ENCODE measurements at places on chromosomes 2 and 18.
A peak's percentile ranks its signal among the peaks of the same experiment; 100 is the strongest.

- H3K36me3 ChIP-seq = no peaks in the 10 kb centered on the region
- no peak overlapping the region for H3K4me3 ChIP-seq
- no peak for DNase-seq
These were observed 7.6 kb upstream of the SERPINB12 start for GRCh38 chr18:63534615-63535014.

- no peaks in the 10 kb centered on the region for H3K36me3 ChIP-seq
- H3K4me1 ChIP-seq = no peaks in the 10 kb centered on the region
- no peaks in the 10 kb centered on the region for H3K27me3 ChIP-seq
- DNase-seq = no peak
- no peak overlapping the region for H3K4me3 ChIP-seq
These were observed 605.1 kb upstream of the CNTNAP5 start for GRCh38 chr2:123419976-123420375.

DNA sequence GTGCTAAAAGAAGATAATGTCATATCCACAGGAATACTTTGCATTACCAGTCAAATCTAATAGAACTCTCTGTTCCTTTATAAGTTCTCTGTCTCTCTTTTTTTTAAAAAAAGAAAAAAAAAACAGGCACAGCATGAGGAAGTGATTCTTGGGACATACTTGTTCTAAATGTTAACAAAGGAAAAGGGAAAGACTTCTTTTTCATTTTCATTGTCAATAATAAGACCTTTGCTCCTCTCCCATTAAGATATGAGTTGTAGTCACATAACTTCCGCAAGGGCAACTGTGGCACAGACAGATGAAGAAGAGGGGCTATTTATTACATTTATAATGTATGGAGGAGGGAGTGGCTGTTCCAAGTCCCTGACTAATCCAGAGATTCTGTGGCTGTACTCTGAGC, 4.7 kb downstream of the CD302 start:
- H3K4me1 ChIP-seq = peaks cover 28% of the 10 kb centered on the region
- no peaks in the 10 kb centered on the region for H3K27me3 ChIP-seq
- no peak overlapping the region for H3K4me3 ChIP-seq

- peak; percentile 11 for DNase-seq
- no peak overlapping the region for H3K4me3 ChIP-seq
- no peaks in the 10 kb centered on the region for H3K27me3 ChIP-seq
- H3K36me3 ChIP-seq = no peaks in the 10 kb centered on the region
- no peak overlapping the region for H3K27ac ChIP-seq
These were observed 48.3 kb downstream of the KLHL29 start for GRCh38 chr2:23433282-23433681.

DNA sequence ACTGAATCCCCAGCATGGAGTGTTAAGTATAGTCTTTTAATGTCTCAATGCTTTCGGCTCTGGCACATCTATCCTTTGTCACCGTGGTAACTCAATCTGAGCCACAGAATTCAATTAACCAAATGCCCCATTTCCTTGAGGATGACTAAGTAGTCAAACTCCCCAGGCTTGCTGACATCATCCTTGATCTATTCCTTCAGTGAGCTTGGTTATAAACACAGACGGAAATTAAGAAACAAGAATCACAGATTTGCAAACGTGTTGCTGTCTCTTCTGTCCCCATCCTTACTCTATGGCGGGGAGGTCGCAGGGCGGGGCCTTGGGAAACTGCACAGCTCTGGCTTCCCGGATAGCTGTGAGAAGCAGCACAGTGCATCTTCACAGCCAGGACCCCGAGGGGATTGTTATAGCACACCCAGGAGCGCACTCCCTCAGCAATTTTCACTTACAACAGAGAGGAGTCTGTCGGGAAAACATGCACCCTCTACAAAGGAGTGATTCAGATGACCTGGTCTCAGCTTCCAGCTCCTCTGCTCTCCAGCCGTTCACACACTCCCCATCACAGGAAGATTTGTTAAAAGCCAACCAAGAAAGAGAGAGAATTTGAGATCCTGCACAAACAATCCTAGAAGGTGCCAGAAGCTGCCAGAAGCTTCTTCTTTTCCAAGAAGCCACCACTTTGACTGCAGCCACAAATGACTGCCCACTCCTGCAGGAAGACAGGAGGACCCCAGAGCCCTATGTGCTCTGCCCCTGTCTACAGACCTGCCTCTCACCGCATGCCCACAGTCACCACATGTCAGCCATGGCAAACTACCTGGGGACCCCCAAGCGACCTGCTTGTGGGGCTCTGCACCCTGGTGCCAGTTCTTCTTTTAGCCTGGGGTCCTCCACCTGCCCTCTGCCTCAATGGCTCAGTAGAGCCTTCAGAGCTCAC, 44.9 kb upstream of the YWHAQ start:
- H3K4me1 ChIP-seq = peaks cover 4% of the 10 kb centered on the region
- H3K4me3 ChIP-seq = no peak overlapping the region
- H3K27ac ChIP-seq = no peak overlapping the region
- H3K27me3 ChIP-seq = no peaks in the 10 kb centered on the region
- H3K36me3 ChIP-seq = no peaks in the 10 kb centered on the region
